ENCODE measurements at places on chromosomes 13 and 19.

DNA sequence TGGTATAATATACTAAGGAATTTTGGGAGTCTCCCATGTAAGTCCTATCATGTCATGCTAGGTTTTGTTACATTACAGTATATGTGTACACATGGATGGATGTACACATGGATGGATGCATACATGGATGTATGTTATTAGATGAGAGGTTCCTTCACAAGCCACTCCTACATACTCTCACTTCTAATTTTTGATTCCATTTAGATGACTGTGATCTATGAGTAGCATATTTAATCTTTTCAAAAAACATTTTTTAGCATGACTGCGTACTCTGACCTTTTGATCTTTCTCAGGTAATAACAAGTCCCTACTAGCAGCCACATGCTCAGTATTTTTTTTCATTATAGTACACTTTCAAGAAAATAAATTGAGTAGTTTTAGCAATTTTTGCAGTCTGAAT, 441.8 kb downstream of the SLITRK1 start:
- no peak for DNase-seq

DNA sequence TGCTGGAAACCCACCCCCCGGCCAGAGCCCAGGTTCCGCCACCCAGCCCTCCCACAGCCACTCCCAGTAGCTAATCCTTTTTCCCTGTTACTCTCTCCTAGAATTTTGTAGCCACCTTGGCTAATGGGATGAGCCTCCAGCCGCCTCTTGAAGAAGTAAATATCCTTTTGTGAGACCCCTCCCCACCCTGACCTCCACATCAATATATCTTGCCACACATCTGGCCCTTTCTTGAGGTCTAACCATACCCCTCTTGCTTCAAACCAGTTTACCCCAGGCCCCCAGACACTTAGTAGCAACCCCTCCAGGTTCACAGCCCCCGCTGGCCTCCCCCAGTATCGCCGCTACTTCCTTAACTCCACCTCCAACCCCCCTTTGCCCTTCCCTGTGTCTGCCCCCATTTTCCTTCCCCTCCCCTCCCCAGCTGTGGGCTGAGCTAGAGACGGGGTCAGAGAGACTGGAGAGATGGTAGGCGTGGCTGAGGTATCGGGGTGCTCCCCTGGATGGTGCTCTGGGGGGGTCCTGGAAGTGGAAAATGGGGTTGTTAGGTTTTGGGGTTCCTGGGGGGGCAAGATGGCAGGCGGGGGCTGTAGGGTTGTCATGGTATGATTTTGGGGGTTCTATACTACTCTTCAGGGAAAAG, 2.8 kb downstream of the PRMT1 start:
- no peak for DNase-seq

DNA sequence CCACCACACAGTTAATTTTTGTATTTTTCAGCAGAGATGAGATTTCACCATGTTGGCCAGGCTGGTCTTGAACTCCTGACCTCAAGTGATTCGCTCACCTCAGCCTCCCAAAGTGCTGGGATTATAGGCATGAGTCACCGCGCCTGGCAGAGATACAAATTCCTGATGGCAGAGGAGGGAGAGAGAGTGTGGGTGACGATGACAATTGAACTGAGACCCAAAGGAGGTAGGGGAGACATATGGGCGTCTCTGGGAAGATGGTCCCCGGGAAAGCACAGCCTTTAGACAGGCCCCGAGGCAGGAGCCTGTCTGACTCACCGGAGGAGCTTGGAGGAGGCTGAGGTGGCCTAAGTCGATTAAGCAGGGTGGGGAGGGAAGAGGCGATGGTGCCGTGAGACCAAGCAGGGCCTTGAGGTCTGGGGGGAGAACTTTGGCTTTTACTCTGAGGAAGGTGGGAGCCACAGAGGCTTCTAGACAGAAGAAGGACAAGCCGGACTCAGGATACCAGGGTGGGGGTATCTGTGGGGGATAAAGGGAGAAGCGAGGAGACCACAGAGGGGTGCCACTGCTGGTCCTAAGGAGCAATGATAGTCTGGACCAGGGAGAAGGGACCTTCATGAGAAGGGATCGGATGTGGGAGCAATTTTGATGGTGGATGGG, 38.2 kb downstream of the ARRDC2 start:
- DNase-seq: no peak

DNA sequence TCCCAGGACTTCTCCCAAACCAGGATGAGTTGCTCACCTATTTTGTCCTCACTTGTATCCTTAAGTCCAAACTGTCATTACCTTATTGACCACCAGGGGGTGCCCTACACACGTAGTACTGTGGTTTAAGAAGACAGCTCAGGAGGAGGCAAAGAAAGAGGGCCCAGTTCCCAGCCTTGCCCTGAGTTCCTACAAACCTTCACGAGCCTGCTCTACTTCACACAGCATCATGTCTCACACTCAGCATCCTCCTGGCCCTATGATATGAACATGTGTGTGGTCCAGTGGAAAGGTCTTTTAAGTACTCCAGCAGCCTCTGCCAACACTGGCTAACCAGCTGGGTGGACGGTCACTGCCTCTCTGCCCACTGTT, 8.1 kb upstream of the ZNF784 start:
- peak; percentile 92 for DNase-seq

GRCh38 chr19:32227561-32228165, 117.7 kb upstream of the ZNF507 start:
- DNase-seq: no peak

DNA sequence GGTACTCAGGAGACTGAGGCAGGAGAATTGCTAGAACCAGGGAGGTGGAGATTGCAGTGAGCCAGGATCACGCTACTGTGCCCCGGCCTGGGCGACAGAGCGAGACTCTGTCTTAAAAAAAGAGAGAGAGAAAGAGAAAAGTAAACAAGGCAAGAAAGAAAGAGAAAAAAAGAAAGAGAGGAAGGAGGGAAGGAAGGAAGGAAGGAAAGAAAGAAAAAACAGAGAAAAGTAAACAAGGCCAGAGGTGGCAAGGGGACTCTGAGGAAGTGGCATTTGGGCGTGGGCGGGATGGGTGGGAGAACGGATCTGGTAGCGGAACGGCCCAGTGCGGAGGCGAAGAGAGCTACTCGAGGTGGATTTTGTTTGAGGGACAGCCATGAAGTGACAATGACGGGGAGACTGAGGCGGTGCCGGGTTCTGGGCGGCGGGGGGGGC, 7.5 kb upstream of the ARRDC2 start:
- no peak for DNase-seq

DNA sequence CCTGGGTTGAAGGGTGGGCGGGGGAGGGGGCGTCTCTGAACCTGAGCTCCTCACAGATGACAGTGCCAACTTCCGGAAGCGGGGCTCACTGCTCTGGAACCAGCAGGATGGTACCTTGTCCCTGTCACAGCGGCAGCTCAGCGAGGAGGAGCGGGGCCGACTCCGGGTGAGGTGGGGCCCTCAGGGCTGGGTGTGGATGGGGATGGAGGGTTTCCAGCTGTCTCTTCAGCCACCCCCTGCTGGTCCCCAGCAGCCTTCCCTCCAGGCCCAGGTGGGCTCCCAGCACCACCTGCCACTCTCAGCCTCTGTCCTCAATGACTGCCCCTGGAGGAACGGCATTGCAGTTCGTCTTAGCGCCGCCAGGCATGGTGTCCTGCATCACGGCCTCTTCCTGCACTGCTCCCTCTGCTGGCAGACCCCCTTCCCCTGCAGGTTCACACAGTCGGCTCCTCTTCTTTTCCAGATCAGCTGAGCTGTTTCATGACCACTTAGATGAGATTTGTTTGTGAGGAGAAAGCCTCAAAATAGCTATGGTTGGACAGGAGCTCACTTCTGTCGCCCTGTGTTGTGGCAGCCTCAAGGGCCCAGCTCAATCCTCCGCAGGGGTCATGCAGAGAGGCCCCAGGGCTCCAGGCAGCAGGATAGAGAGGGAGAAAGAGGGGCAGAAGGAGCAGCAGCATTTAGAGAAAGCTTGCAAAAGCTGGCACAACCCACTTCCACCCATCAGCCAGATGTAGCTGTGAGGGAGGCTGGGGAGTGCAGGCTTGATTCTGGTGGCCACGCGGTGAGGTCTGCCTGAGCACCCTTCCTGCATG, 2.5 kb upstream of the GARIN5A start:
- no peak for DNase-seq

- DNase-seq: no peak
Observed at GRCh38 chr19:38522915-38523314, 89.4 kb downstream of the RYR1 start.

GRCh38 chr13:31090096-31090495, 71.6 kb downstream of the HSPH1 start:
- DNase-seq: no peak

- peak; percentile 77 for DNase-seq
Observed at GRCh38 chr13:52455677-52456041, 381 bp downstream of the CKAP2 start.

GRCh38 chr19:45047188-45047797, 8.4 kb downstream of the CLASRP start:
- DNase-seq: no peak

DNA sequence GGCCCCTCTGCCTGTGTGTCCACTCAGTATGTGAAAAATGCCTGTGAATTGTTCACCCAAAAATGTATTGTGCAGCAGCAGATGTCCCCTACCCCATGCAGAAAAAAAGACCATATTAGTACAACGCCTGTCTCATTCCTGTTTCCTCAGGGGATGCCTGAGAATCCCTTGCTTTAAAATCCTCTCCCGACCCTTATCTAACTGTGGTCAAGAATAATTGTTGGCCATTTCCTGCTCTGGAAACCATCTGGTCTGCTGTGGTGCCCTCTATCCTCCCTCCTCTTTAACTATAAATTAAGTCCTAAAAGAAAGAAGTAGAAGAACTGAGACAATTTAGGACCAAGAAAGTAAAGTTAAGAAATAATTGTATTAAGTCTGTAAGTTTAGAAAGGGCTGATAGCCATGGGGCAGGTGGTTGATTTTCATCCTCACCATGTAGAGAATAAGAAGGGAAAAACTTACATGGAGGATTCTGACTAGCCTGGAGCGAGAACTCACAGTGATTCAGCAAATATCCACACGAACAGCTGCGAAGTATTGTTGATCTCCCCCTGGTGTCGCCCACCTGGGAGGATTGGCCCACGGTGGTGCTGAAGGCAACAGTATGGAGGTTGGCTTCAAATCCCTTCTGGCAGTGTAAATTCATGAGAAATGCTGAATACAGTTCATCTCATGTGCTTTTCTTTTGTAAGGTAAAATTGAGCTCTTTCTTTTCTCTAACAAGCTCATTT, 85.6 kb downstream of the COL4A2 start:
- no peak for DNase-seq

GRCh38 chr13:113668491-113668971, 1.5 kb downstream of the GRK1 start:
- no peak for DNase-seq

DNA sequence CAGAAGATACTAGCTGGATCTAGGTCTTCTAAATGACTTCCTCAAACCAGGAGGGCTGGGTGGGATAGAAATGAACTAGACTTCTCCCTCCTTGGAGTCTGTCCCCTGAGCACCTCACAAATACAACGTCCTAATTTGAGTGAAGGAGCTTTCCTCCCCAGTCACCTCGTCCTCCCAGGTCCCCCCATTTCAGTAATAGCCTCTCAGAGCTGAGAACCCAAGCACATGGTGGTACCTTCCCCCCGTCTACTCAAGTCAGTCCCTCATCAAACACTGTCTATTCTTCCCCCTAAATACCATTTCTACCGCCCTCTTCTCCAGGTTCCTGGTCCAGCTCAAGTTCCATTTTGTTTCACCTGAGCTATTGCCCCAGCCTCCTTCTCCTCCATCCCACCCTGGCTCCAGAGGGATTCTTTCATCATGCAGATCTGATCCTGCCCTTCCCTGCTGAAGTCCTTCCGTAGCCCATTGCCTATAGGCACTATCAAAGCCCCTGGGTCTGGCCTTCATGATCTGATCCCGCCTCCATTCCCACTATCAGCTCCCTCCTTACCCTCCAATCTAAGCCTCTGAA, 5.3 kb upstream of the PRKCG start:
- peak; percentile 52 for DNase-seq

DNA sequence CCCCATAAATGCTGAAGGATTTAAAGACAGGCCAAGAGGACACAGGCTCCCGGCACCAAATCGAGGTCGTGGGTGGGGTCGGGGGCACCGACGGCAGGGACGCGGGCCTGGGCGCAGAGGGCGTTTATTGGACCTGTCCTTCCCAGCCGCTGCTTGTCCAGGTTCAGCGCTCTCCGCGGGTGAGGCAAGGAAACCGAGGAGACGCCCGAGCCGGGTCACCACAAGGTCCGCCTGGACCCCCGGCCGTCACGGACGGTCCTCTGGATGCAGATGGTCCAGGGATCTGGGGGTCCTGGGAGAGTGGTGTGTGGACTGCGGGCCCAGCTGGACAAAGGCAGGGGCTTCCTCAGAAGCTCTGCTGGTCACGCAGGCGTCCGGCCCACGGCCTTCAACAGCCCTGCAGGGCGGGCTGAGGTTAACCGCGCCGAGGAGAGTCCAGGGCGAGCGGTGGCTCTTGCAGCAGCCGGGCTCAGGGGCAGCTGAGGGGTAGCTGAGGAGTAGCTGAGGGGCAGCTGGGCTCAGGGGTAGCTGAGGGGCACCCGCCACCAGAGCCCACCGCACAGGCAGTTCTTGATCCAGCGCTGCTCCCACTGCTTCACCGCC, 8.5 kb downstream of the CFD start:
- DNase-seq: no peak

Measured in CD4-positive, alpha-beta T cell treated with Interleukin-12 subunit alpha and Interleukin-12 subunit beta, for 1 hour (primary cell).